ENCODE measurements at places on chromosomes 13 and 19.

DNA sequence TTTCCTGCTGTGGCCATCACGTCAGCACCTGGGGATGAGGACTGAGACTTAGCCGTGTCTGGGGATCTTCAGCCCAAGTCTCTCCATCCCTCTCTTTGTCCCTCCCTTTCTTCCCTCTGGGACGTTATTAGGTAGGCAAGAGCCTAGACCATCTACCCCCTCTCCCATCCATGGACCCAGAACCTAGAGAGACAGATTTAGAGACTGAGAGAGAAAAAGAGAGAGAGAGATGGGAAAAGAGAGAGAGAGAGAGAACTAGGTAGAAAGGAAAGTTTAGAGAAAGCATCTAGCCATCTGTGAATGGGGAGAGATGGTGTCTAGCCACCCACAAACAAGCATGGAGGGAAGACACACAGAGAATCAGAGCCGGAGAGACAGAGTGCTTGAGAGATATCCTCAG lies 473 bp downstream of the KLK4 start:
- no peak for DNase-seq

- DNase-seq, result no peak
Measured at GRCh38 chr13:113216254-113217048, 7.0 kb downstream of the CUL4A start.

GRCh38 chr13:89115307-89115706 lies 1444.1 kb downstream of the SLITRK5 start:
- no peak for DNase-seq

- no peak for DNase-seq
Measured at GRCh38 chr13:110677731-110678545, 28.0 kb downstream of the CARS2 start.

DNA sequence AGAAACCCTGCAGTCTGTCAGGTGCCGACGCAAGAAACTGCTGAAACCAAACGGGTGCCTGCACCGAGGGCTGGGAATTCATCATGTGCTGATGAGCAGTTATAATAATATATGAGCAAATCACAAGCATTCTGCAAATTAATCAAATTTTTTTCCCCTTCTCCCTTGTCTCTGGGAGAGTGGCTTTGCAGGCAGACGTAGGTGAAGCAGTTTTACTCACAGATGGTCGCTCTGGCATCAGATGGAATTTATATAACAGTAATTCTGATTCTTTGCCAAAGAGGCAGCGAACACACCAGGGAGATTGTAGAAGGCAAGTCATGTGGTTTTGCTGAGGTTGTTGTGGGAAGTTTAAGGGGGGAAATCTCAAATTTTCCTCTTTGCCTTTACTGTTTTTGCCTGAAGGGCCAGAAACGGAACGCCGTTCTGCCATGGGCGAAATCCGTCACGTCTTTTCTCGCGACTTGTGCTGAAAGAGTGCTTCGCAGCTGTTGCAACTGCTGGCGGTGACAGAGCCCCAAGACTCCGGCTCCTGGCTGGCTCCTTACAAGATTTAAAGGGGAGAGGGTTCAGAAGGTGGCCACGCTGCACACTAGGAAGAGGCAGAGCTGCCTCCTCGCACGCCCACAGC lies 320.1 kb downstream of the ZNF536 start:
- no peak for DNase-seq

GRCh38 chr13:27667946-27668345 lies 46.3 kb downstream of the POLR1D start:
- no peak for DNase-seq

- no peak for DNase-seq
Measured at GRCh38 chr19:35195830-35196229, 32.7 kb downstream of the FAM187B start.

GRCh38 chr13:27638521-27638920 lies 16.8 kb downstream of the POLR1D start:
- DNase-seq, result no peak

GRCh38 chr13:34458756-34459715 lies 483.0 kb upstream of the NBEA start:
- no peak for DNase-seq

- no peak for DNase-seq
Measured at GRCh38 chr13:75319254-75319653, 162.7 kb downstream of the TBC1D4 start.

DNA sequence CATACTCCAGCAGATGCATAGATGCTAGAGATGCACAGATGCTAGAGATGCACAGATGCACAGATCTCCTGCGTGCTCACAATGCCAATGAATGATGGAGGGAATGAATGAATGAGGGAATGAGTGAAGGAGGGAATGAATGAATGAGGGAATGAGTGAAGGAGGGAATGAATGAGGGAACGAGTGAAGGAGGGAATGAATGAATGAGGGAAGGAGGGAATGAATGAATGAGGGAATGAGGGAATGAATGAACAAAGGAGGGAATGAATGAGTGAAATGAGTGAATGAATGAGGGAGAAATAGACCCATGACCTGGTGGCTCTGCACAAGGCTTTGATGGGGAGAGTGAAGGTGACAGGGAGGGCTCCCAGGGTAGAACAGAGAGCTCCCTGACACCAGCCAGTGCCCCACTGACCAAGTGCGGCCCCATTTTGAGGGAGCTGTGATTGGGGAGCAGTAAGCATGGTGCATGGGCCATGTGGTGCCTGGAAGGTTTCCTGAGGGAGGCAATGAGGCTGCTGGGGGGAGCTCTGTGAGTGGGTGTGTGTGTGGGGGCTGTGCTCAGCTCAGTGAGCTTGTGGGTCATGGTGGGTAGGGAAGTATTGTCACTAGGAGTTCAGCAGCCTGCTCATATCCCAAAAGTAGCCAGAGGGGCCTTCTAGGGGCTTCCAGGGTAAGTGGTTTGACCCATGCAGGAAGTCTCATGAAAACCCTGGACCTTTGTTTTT lies 12.7 kb downstream of the SLC27A1 start:
- DNase-seq, result no peak

- no peak for DNase-seq
Measured at GRCh38 chr13:36815062-36815461, 4.0 kb upstream of the RFXAP start.

DNA sequence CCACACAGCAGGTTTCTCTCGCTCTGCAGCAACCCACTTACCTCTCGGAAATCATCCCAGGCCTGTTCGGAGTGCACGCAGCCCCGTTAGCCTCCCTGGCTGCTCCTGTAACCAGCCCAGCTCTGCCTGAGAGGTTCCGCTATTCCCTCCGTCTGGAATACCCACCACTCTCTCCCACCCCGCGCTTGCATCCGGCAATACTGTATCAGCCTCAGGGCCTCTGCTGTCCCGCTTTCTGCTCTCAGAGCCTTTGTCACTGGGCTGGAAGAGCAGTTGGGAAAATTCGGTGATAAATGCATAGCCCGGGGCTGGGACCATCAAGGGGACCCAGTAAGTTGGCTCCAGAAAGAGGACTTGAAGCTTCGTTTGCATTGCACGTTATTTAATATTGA lies 759 bp upstream of the TLE6 start:
- no peak for DNase-seq

DNA sequence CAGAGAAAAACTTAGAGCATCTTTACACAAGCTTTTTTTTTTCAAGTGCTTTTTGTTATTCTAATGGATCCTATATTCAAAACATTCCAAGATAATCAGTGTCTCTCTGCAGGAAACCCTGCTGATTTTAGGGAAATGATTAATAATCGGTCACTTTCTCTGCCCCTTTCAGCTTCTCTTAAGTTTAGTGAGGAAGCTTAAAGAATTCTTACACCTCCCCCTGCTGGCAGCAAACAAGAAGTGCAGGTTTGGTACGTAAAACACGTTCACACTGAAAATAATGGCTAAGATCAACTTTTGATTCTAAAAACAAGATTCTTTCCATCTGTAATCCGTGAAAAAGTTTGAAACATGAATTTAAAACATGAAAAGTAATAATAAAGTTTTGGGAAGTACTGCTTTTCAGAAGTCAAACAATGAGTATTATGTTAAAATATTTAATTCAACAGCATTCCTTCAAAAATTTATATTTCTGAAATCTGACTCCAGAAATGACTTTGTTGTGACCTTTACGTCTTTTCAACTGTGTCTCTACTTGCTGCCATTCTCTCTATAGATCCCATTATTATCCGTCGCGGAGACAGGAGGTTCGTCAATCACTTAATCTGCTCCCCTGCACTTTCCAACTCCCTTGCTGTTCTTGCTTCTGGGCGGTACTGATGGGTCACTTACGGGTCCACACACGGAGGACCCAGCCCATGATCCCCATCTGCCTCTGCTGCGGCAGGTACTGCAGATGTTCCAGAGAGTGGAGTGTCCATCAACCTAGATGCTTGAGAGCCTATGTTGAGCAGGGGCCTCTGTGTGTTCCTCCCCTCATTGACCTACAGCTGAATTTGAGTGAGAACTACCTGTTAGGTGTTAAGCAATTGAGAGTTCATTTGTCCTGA lies 203.1 kb upstream of the EDNRB start:
- DNase-seq, result no peak

DNA sequence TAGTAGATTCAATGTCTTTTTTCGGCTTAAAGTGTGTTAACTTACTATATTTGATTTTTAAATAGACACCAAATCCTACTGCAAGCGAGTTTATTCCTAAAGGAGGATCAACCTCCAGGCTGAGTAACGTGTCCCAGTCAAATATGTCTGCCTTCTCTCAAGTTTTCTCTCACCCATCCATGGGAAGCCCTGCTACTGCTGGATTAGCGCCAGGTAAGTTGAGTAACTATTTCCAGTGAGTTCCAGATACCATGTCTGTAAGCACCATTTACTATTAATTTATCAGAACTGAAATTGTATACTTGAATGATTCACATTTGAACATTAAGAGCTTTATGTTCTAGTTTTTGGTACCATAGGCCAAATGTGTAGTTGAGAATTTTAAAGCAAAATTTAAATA lies 81.8 kb downstream of the PAN3 start:
- DNase-seq, result no peak

GRCh38 chr19:5621311-5621944 lies 1.1 kb downstream of the SAFB2 start:
- DNase-seq, result no peak

DNA sequence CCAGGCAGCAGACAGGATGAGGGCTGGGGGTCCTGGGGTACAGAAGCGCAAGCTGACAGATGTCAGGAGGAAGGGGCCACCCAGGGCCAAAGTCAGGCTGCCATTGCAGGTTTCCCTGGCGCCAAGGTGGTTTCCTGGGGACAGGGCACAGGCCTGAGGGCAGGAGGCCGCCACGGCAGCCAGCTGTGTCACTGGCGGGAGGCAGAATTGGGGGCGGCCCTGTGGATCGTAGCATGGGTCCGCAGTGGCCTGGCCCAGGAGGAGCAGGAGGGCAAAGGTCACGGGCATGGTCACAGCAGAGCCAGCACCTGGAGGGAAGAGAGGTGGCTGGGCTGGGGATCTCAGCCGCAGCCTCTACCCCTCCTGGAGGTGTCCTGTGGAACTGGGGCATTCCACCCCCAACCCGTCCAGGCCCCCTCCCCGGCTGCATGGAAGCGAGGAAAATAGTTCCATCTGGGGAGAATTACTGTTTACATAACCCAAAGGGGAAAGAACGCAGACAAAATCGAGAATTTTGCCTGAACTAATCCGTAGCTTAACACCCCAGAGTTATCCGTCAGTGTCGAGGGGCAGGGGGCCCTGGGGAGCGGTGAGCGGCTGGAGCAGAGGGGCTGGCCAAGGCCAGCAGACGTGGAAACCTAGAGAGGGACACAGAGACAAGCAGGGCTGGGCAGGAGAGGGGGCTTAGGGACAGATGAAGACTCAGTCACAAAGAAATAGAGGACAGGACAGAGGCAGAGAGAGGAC lies 1.9 kb downstream of the NTN5 start:
- no peak for DNase-seq

DNA sequence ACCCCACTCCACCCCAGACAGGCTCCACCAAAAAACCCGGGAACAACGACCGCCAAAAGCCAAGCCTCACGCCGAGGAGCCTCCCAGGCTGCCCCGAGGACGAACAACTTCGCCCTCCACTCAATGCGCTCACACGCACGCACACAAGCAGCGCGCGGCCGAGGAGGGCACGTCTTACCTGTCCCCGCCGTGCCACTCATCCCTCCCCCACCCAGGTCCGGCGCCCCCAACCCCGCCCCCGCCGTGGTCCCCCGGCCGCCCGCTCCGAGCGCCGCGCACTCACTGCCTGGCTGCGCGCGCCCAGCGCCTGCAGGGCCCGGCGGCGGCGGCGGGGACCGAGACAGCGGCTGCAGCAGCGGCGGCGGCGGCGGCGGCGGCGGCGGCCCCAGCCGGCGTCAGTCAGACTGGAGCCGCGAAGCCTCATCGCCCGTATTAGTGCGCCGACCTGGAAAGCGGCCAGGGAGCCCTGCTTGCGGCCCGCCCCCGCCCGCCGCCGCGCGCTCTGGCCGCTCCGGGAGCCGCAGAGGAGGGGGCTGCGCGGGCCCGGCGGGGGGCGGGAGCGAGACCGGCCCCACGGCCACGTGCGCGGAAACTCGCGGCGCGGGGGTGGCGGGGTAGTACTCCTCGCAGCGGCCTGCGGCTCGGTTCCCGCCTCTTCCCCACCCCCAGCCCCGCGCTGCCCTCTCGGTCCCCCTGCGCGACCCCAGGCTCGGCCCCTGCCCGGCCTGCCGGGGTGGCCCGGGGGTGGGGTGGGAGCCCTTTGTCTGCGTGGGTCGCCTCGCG lies at the start of gene SMAD9:
Gene SMAD9, minus strand, starts transcription at position 406 of the 783 bp plus-strand sequence. CDS start 40,549 bp downstream, outside the sequence.
- no peak for DNase-seq

DNA sequence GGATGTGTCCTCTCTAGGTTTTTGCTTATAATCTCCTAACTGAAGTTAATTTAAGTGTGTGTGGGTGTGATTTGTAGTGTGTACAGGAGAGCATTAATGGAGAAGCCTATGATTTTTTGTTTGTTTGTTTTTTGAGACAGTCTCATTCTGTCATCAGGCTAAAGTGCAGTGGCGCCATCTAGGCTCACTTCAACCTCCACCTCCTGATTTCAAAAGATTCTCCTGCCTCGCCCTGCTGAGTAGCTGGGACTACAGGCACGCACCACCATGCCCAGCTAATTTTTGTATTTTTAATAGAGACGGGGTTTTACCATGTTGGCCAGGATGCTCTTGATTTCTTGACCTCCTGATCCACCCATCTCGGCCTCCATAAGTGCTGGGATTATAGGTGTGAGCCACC lies 20.6 kb downstream of the ZNF701 start:
- DNase-seq, result no peak

GRCh38 chr13:33119856-33120543 lies 103.8 kb downstream of the KL start:
- DNase-seq, result no peak

GRCh38 chr19:42528354-42529247 lies at the start of gene CEACAM1:
Gene CEACAM1 (minus strand): TSS chr19:42528481. CDS start chr19:42528374, 107 bp downstream.
- no peak for DNase-seq

- no peak for DNase-seq
Measured at GRCh38 chr19:50549927-50550593, 18.2 kb downstream of the LRRC4B start.

DNA sequence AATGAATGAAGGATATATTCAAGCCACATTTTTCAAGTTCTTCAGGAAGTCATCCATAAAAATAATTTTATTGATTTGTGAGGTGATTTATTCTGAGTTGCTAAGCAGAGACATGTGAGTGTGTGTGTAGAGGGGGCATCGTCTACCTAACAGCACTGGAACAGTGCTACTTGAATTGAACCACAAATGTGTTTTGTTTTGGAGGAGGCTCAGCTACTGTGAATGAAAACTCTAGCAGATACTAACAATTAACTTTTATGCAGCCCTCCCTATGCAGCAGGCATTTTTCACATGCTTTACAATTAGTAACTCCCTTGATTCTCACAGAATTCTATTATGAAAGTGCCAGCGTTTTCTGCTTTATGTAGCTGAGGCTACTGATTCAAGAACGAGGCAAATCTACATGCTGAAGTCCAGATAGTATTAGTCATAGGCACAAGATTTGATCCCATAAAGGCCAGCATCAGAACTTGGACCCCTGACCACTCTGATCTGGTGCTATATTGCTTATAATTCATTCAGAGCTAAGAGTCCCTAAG lies 103.7 kb downstream of the MYO16 start:
- DNase-seq, result no peak

All from effector CD8-positive, alpha-beta T cell (primary cell).